Tongue (tissue), 3 donors: ENCODE measurements at places on chromosomes 1 and 21. TPM values are rescaled to one million over a fixed set of nuclear protein-coding genes. Genes with fewer than 3 reads are reported as not detected.

S100A1 gene
- total RNA-seq = 13.4 TPM

SPRR1A gene
- total RNA-seq = not detected

DNA sequence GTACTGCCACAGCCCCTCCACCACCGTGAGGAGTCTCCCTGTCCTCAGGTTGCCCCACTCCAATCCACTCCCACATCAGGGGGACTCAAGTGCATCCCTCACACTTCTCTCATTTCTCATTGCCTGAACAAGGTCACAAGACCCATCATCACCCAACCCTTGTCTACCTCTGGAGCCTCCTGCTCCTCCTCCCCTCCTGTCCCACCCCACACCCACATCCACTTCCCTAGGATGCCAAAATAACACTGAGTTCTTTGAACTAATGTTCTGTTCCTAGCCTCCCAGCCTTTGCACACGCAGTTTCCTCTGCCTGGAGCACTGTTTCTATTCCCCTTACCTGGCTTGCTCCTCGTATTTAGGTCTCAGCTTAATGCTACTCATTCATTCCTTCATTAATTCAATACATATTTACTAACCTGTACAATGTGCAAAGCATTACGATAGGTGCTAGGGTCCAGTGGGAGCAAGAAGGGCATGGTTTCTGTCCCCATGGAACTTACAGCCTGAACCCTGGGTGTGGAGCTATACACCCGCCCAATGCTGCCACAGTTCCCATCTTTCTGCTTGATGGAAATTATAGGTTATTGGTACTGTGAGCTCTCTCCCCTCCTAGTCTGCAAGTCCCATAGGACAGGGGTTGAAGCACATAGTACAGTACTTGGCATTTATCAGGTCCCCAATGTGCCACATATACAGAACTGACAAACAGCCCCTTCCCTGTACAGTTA, 96.1 kb upstream of the GRIK3 start:
- no peak for DNase-seq

DNA sequence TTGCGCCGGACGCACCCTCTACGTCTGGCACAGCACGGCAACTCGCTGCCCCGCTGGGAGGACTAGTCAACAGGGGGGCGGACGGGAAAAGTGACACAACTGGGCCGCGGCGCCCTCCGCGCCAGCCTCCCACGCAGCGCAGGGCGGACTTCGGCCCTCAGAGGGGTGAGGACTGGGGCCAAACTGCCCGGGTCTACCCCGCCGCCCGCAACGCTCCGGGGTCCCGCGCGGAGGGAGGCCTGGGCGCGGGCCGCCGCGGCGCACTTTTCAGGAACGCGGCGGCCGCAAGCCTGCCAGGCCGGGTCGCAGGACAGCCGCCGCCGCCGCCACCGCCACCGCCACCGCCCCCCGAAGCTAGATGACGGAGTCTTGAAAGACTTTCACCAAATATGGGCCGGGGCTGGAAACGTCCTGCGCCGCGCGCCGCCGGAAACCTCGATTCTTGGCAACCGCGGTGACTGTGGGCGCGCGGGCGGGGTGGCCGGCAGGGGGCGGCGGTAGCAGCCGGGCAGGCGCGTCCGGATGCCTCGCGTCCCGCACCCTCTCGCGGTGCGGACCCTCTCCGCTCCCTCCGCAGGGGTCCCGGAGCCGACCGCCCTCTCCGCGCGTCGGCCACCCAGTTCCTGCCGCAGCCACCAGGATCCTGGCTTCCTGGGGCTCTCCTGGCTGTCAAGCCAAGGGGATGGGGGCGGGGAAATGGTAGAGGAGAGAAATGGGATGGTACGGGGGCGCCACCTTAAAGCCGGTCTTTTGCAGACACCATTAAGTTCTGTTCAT, 3.7 kb upstream of the CCN1 start:
- DNase-seq = peak; percentile 94

- DNase-seq = no peak
These were observed 71.0 kb downstream of the OLFML2B start for GRCh38 chr1:161952607-161953172.

GRCh38 chr1:236303675-236304074, 21.9 kb upstream of the ERO1B start:
- no peak for DNase-seq

DNA sequence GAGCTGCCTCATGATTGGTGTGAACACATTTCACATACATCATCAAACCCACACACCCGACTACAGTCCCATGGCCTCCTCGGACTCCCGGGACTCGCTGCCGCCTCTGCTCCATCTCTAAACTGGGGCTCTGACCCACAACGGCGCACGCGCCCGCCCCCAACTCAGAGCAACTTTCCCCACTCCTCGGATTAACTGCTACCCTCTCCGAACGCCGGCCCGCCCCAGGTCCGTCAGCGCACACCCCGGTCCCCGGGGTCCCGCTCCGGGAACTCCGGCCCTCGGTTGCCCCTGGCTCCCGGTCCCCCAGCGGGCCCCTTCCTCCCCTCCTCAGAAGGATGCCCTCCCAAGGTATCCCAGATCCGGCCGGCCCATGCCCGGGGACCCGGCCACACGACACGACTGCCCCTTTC, 740 bp downstream of the DSTYK start:
- DNase-seq = no peak

GRCh38 chr1:39488793-39489566, 2.5 kb upstream of the BMP8A start:
- DNase-seq = no peak

DNA sequence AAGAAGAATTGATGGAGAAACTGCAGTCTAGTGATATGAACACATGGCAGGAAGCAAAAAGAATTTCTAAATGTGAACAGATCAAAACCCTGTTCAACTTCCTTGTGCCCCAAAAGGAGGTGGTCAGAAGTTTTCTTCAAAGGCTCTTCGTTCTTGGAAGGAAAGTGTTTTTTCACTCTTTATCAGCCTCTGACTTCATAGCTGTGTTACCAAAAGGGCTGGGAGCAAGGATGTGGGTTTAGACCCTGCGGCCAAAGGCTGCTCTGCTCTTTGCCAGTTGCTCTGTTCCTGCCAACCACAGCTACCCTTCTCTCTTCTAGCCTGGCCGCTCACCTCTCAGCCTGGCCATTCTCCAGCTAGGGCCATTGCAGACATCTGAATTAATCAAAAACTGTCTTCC, 53.8 kb downstream of the PTGER3 start:
- no peak for DNase-seq

- no peak for DNase-seq
These were observed 36.2 kb upstream of the TMEM125 start for GRCh38 chr1:43233631-43234030.

DNA sequence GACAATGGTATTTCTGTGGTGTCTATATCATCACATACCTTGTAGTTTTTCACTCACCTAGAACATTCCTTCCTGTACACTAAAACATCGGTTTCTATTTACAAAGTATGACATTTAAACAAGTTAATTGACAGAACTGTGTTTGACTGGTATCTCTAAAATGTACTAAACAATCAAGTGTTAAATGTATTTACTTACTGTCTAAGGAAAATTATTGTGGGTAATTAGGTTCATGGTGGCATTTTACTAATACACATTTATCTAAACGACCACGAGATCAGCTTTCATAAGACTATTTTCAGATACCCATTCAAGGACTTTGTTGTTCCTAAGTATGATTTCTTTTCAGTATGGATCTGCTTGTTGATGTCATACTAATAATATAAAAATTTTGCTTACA, 115.2 kb downstream of the ADGRL2 start:
- DNase-seq = no peak

DNA sequence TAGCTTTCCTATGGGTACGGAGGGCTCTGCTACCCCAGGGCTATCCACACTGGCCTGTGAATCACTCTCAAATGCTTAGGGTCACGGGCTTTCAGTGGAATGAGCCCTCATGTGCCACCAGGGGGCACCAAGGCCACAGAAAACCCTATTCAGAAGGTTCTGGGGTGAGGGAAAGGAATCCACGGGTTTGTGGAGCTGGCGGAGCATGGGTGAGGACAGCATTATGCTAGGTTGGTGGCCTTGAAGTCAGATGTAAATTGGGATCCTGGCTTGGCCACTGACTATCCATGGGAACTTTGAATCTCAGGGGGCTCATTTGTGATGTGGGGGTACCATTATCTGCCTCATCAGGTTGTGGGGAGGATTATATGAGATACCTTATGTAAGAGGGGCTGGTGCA, 5.1 kb upstream of the LAMTOR5 start:
- DNase-seq = peak; percentile 81

DNA sequence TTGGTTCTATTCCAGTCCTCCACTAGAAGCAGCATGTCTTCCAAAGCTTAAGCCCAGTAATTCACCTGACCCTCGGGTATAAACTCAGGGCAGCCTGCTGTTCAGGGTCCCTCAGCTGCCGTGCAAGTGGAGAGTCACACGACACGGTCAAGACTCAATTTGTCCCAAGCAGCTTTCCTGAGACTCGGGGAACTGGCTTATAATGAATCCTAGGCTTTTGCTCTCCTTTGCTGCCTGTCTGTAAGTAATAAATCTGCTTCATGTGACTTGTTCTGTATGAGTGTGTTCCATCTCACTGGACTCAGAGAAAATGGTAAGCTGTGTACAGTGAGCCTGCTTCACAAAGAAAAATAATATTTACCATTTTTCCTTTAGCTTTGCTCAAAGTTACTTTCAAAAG, 119.8 kb downstream of the CYYR1 start:
- DNase-seq = no peak

DNA sequence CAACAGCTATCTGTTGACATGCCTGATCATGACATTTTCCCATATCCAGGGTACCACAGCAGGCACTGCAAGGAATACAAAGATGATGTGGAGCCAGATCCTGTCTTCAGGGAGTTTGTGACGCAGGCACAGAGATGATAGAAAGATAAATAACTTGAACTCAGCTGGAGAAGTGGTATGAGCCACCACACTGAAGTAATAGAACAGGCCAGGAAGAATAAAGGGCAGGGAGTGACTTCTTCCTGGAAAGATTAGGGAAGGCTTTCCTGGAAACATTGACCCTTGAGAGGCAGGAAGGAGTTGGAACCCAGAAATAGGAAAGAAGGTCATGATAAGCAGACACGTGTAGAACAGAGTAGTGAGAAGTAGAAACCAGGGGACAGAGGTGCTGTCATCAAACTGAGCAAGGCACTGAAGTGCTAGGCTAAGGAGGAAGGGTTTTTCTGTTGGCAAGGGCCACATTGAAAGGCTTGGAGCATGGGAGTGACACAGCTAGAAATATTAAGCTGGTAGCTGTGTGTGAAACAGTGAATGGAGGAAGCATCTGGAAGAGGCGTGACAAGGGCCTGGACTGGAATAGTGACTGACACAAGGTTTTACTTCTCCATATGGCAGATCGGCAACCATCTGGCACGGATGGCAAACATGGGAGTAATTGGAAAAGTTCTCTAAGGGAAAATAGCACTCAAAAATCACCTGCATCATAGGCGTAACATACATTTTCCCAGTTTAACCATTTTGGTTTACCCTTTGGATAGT, 68.4 kb downstream of the AK5 start:
- DNase-seq = no peak

- DNase-seq = peak; percentile 37
These were observed 80.8 kb downstream of the LRRC7 start for GRCh38 chr1:69648486-69648885.

- no peak for DNase-seq
These were observed 60.2 kb downstream of the PACC1 start for GRCh38 chr1:212354464-212354863.

GRCh38 chr1:145983206-145983675, 13.1 kb downstream of the TXNIP start:
- DNase-seq = peak; percentile 89

DNA sequence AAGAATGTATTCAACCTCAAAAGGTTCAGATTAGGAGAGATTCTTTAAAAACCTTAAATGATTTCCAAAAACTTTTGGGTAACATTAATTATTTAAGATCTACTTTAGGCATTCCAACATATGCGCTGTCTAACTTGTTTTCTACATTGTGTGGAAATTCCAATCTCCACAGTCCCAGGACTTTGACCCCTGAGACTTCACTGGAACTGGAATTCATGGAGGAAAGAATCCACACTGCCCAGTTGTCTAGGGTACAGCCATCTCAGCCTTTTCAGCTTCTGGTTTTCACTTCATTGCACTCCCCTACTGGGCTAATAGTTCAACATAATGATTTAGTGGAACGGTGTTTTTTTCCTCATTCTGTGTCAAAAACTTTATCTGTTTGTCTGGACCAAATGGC, 161.5 kb downstream of the IER5 start:
- DNase-seq = no peak

DNA sequence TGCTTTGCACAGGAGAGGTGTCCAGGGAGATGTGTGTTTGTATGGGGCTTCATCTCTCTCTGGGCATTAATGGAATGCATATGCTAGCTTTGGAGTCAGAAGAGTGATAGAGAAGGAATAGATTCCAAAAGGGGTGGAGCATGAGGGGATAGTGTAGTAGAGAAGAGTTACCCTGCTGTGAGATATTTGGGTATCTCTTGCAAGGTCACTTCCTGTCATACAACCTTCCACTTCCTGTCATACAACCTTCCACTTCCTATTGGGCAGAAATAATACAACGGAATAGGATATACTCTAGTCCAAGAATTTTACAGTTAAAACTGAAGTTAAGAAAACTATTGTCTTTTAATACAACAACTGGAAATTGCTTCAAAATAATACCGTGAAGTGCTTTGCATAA, 351.8 kb upstream of the FMN2 start:
- DNase-seq = no peak

DNA sequence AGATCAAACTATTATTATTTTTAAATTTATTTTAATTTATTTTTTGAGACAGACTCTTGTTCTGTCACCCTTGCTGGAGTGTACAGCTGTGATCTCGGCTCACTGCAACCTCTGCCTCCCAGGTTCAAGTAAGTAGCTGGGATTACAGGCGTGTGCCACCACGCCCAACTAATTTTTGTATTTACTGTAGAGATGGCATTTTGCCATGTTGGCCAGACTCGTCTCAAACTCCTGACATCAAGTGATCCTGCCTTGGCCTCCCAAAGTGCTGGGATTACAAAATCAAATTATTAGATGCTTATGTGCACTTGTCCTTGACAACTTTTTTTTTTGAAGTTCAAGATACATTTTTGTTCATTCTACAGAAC, 15.4 kb downstream of the LIN9 start:
- no peak for DNase-seq

DNA sequence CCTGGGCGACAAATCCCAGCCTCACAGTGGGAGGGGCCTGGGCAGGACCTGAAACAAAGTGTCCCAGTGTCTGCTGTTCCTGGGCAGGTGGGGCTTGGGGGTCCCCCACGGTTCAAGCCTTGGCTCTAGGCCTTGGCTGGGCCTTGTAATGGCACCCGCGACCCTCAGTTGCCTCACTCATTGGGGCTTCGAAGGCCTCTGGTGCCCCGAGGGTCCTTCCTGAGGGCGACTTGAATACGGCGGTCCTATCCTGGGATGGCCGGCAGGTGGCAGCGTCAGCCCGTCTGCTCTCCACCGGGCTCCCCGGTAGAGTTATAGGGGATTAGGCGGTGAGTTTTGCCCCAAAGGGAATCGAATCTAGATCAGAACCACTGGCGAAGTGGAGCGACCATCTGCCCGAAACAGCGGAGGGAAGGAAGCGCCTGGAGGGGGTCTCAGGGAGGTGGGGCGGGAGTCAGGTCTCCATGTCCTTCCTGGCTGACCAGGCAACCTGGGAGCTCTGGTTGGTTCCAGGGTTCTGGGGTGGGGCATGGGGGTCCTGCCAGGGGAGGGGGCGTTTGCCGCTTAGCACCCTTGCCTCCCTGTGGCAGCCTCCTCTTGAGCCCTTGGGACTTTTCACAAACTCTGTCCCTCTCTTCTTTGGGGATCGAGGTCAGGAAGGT, 2.1 kb upstream of the PEX10 start:
- DNase-seq = peak; percentile 82
